Dermis microvascular lymphatic vessel endothelial cell (primary cell): ENCODE measurements at places on chromosomes 1 and 21.

GRCh38 chr1:7100479-7100878, 315.2 kb downstream of the CAMTA1 start:
- no peak for DNase-seq

- DNase-seq, result no peak
These were observed 30.8 kb downstream of the DDR2 start for GRCh38 chr1:162663086-162663485.

DNA sequence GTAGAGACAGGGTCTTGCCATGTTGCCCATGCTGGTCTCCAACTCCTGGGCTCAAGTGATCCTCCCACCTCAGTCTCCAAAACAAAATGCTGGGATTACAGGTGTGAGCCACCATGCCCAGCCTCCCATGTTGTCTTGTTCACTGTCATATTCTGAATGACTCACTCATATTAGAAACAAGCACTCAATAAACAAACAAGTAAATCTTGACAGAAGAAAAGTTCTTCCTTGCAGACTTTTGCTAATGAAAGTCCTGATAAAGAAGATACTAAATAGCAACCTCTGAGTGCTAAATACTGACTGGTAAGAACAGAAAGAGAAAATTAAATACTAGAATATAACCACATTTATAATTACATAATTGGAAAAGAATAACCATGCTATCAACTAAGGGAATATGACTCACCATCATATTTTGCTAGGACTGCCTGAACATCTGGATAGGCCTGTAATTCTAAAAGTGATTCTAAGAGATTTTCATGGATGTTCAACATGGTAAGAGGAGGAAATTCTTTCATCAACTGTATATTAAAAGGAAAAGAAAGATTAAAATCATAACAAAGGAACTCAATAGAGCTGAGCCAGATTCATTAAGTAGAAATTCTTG, 37.3 kb downstream of the ST7L start:
- DNase-seq, result no peak

GRCh38 chr1:74763807-74764206, 30.9 kb downstream of the TYW3 start:
- no peak for DNase-seq
